ENCODE measurements at places on chromosomes 3 and 15. TPM values are rescaled to one million over a fixed set of nuclear protein-coding genes. Genes with fewer than 3 reads are reported as not detected.

DNA sequence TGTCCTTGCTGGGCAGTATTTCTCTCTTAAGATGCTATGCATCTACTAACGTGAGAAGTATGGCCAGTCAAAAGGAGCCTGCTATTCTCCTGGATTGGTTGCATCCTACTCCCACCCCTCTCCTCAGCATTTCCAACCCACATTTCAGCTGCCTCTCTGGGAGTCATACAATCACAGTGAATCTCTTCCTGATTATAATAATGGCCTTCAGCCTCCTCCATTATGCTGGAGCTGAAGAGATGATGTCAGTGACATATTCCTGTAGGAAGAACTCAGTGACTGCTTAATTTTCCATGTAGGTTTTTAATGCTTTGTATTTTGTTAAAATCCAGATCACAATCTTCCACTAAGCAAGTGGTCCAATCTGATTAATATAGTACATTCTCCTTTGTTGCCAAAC, 82.7 kb upstream of the SUCLG2 start:
- H3K27ac ChIP-seq, result no peak overlapping the region
- H3K27me3 ChIP-seq, result no peaks in the 10 kb centered on the region
- no peak overlapping the region for H3K4me3 ChIP-seq
- no peak for DNase-seq
- no peaks in the 10 kb centered on the region for H3K36me3 ChIP-seq

DNA sequence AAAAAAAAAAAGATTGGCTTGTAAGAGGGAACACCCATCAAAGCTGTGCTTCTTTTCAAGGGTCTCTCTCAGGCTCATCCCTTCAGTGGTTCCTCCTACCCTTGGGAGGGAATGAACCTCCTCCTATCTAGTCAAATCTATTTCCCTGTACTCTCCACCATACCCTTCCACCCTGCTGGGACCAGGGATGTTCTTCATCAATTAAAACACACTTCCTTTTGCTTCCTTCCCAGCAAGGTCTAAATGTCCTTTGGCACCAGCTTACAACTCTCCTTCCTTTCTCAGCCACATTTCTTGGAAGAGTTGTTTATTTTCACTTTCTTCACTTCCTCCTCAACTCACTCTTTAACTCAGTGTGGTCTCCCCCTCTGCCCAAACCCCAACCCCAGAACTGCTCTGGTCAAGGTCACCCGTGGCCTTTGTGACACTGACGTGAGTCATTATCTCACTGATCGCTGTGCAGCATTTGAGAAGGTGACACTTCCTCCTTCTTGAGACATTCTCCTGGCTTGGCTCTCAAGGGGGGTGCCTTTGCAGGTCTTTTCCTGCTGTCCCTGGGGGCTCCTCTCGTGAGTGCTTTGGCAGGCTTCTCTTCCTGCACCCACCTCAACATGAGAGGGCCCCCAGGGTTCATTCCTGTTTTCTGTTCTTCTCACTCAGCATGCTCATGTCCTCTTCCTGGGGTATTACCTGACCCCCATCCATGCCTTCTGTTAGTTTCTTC, 210.5 kb upstream of the TLE3 start:
- H3K27me3 ChIP-seq, result 0 out of 3 replicates have a peak, but pooled peaks cover 4% of the 10 kb centered on the region
- no peak overlapping the region for H3K4me3 ChIP-seq
- no peak for DNase-seq
- no peaks in the 10 kb centered on the region for H3K4me1 ChIP-seq
- no peak overlapping the region for H3K27ac ChIP-seq

GRCh38 chr3:143720381-143720780, 127.9 kb downstream of the SLC9A9 start:
- H3K27me3 ChIP-seq, result no peaks in the 10 kb centered on the region
- DNase-seq, result no peak
- no peak overlapping the region for H3K4me3 ChIP-seq
- no peaks in the 10 kb centered on the region for H3K36me3 ChIP-seq

Gene IQCF5
- polyA plus RNA-seq, result not detected

GRCh38 chr15:45285413-45285812, 33.4 kb downstream of the SLC28A2 start:
- DNase-seq, result no peak
- H3K4me1 ChIP-seq, result peaks cover 18% of the 10 kb centered on the region
- H3K36me3 ChIP-seq, result no peaks in the 10 kb centered on the region
- no peak overlapping the region for H3K4me3 ChIP-seq

Measured in HepG2 (cell line).